Mammary epithelial cell (primary cell): ENCODE measurements at places on chromosomes 2 and 18. TPM values are rescaled to one million over a fixed set of nuclear protein-coding genes. Genes with fewer than 3 reads are reported as not detected.

The ABCG5 gene
- not detected for total RNA-seq

The ADCYAP1 gene
- total RNA-seq, result not detected in 2 replicates

The SELENOI gene
- total RNA-seq, result 51.7 and 64.1 TPM in 2 replicates

The PARD3B gene
- 4.1 and 5.6 TPM in 2 replicates for total RNA-seq

The GAD1 gene
- 3.0 and 5.2 TPM in 2 replicates for total RNA-seq

The AQP12B gene
- total RNA-seq, result not detected in 2 replicates

The POTEI gene
- total RNA-seq, result not detected in 2 replicates

The KCNE4 gene
- total RNA-seq, result 0.33 TPM

The CTLA4 gene
- total RNA-seq, result not detected

The SERPINB4 gene
- 1.5 TPM for total RNA-seq

The KCTD18 gene
- total RNA-seq, result 19.5 TPM

The AQP4 gene
- total RNA-seq, result not detected

The PUS10 gene
- total RNA-seq, result 4.5 and 5.0 TPM in 2 replicates

The SLC19A3 gene
- 0.83 TPM for total RNA-seq

The RAB6C gene
- not detected in 2 replicates for total RNA-seq

The PLGLB1 gene
- total RNA-seq, result 1.7 TPM

The CBLN2 gene
- total RNA-seq, result not detected in 2 replicates

The IL37 gene
- not detected in 2 replicates for total RNA-seq

The CXCR1 gene
- total RNA-seq, result 0.43 and 1.1 TPM in 2 replicates

The STK16 gene
- 26.9 and 44.4 TPM in 2 replicates for total RNA-seq

The SCYGR4 gene
- total RNA-seq, result not detected in 2 replicates

The WDR12 gene
- total RNA-seq, result 86.9 and 104 TPM in 2 replicates

The AQP12A gene
- total RNA-seq, result not detected in 2 replicates

The IL1A gene
- total RNA-seq, result 184 and 269 TPM in 2 replicates

The AGXT gene
- total RNA-seq, result not detected

The SNORC gene
- 4.3 and 7.0 TPM in 2 replicates for total RNA-seq

The VAMP5 gene
- total RNA-seq, result 2.2 TPM

The FHOD3 gene
- 21.0 and 28.1 TPM in 2 replicates for total RNA-seq

The DSG2 gene
- 150 TPM for total RNA-seq

The C18orf32 gene
- 17.3 TPM for total RNA-seq

The HOXD12 gene
- total RNA-seq, result not detected in 2 replicates

The FBLN7 gene
- total RNA-seq, result 0.13 and 0.21 TPM in 2 replicates

The GPAT2 gene
- total RNA-seq, result 2.7 TPM

The PAIP2B gene
- 2.0 TPM for total RNA-seq

The MATN3 gene
- 3.5 and 4.8 TPM in 2 replicates for total RNA-seq

The REG1B gene
- not detected for total RNA-seq

The SERPINB2 gene
- 15.9 and 60.3 TPM in 2 replicates for total RNA-seq

The C1QL2 gene
- not detected for total RNA-seq

The AKAIN1 gene
- total RNA-seq, result not detected in 2 replicates

The VWC2L gene
- not detected for total RNA-seq

The MOCOS gene
- 17.3 TPM for total RNA-seq

The TMEM185B gene
- 30.2 and 35.7 TPM in 2 replicates for total RNA-seq

The TMEM247 gene
- total RNA-seq, result not detected in 2 replicates

The ARHGEF4 gene
- total RNA-seq, result 53.5 and 70.3 TPM in 2 replicates

The GALM gene
- total RNA-seq, result not detected in 2 replicates
